ENCODE measurements at places on chromosomes 13 and 19. TPM values are rescaled to one million over a fixed set of nuclear protein-coding genes. Genes with fewer than 3 reads are reported as not detected.
A peak's percentile ranks its signal among the peaks of the same experiment; 100 is the strongest.

The LILRA1 gene
- 1.7 TPM for total RNA-seq

- no peak for DNase-seq
Observed at GRCh38 chr13:33763021-33763420, 54.9 kb upstream of the RFC3 start.

The ZNF439 gene
- total RNA-seq: 17.8 TPM

The VAV1 gene
- total RNA-seq: 4.4 TPM

The GTPBP3 gene
- 24.0 TPM for total RNA-seq

The SCN1B gene
- total RNA-seq: 187 TPM

The TMPRSS9 gene
- 0.27 TPM for total RNA-seq

- DNase-seq: no peak
Observed at GRCh38 chr13:75934889-75935288, 298.8 kb downstream of the LMO7 start.

The TMEM59L gene
- 379 TPM for total RNA-seq

DNA sequence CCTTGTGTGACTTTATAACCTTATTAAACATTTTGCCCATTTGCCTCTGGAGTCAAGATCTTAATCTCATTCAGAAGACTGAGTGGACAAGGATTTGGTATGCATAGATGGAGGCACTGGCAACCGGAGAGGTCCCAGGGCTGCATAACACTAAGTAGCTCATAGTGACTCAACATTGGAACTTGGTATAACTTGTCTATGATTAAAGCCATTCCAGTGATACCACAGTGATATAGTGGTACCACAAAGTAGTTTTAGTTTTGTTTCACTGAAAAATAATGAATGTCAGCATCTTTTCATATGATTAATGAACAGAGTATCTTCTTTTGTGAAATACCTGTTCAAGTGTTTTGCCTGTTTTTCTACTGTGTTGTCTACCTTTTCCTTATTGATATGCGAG lies 26.4 kb downstream of the CDK8 start:
- DNase-seq: no peak

- no peak for DNase-seq
Observed at GRCh38 chr13:63308549-63309165, 1893.0 kb upstream of the PCDH20 start.

GRCh38 chr19:18044825-18045304 lies 36.9 kb downstream of the ARRDC2 start:
- peak; percentile 66 for DNase-seq

The CEACAM1 gene
- 1.2 TPM for total RNA-seq

GRCh38 chr13:29957320-29957719 lies 106.9 kb upstream of the UBL3 start:
- DNase-seq: no peak

DNA sequence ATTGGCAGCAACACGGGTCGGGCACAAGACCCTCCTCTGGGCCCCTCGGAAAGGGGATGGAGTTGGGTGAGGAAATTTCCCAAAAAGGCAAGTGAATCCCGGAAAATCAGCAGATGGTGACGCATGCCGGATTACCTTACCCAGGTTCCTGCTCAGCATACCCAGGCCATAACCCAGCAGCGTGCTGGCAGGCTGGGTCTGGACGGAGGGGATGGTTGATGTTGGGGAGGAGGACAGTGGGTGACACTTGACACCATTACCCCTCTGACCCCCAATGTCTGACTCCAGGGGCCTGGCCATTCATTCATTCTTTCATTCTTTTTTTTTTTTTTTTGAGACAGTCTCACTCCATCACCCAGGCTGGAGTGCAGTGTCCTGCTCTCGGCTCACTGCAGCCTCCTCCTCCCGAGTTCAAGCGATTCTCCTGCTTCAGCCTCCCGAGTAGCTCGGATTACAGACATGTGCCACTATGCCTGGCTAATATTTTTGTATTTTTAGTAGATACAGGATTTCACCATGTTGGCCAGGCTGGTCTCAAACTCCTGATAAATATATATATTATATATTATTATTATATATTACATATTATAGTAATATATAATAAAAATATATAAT lies 799 bp downstream of the PVR start:
- peak; percentile 48 for DNase-seq

The ICAM4 gene
- total RNA-seq: not detected

DNA sequence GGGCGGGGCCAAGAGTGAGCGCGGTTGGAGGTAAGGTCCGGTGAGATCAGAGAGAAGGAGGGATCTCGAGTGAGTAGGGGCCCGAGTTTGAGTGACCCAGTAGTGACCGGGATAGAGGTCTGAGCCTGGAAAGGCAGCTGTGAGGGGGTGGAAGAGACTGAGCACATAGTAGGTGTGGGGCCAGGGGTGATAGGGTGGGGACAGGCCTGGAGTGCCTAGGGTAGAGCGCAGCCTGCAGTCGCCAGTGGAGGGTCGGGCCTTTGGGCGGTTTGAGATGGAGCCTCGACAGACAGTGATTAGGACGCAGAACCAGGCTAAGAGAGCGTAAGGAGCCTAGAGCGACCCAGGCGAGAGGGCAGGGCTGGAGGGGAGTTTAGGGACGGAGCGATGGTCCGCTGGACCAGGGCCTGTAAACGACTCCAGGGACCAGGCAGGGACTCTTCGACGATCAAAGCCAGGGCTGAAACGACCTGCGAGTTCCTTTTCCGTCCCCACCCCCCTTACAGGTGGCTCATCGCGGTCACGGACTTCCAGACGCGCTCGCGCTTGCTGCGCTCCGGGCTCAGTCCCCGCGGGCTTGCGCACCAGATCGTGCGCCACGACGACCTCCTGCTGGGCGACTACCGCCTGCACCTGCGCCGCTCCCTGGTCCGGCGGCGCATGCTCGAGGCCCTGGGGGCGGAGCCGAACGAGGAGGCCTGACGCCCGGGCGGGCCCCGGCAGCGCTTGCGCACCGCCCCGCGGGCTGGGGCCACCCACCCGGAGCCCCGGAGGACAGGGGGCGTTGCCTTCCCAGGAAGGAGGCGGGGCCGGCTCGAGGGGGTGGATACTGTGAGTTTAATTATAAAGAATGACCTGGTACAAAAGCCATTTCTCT lies 9.4 kb downstream of the C19orf81 start:
- peak; percentile 94 for DNase-seq

GRCh38 chr19:14354445-14354844 lies 26.8 kb upstream of the ADGRE5 start:
- no peak for DNase-seq

DNA sequence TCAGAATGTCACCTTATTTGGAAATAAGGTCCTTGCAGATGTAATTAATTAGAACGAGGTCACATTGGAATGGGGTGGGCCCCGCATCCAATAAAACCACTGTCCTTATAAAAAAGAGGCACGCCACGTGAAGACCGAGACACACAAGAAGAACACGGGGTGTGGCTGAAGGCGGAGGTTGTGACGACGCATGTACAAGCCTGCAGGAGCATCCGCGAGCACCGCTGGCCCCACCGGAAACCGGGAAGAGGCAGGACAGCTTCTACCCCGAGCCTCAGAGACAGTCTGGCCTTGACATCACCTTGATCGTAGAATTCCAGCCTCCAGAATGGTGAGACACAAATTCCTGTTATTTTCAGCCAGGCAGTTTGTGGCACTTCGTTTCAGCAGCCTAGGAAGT lies 177.9 kb downstream of the COL4A1 start:
- DNase-seq: no peak

GRCh38 chr13:43003010-43003409 lies 11.0 kb upstream of the EPSTI1 start:
- no peak for DNase-seq

- no peak for DNase-seq
Observed at GRCh38 chr13:42337808-42338600, 66.1 kb downstream of the AKAP11 start.

DNA sequence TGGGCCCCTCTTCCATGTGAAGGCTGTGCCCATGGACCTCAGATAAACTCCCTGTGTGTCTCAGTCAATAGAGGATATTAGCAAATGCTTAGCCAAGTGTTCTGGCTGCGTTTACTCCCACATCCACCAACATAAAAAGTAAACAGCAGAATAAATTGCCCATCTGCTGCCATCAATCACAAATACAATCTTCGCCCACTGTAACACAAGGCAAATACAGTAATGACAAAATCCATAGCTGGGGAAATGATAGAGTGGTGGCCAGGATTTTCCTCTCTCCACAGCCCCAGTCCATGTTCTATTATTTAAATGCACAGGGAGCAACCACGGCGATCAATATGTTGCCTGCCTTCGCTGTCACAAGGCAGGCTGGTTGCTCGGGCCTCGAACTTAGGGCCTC lies 376.5 kb downstream of the UQCRFS1 start:
- DNase-seq: no peak

DNA sequence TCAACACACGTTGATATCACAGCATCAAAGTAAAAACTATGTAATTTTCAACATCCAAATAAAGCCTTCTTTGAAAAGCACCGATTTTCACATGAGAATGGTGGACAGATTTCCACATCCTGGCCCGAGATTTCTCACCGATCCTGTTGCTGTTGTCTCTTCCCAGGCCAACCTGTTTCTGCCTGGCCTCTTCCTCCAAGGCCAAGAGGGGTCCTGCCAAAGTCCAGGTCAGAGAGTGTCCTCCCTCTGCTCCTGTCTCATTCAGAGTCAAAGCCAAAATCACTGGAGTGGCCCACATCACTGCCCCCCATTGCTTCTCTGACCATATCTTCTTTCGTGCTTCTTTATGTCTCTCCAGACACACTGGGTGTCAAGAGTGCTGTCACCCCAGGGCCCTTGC lies 49.5 kb downstream of the CHST8 start:
- no peak for DNase-seq

The FCAR gene
- 0.79 TPM for total RNA-seq
